Jurkat, Clone E6-1 (cell line): ENCODE measurements at places on chromosomes 7 and 10.
A peak's percentile ranks its signal among the peaks of the same experiment; 100 is the strongest.

- DNase-seq: no peak
Observed at GRCh38 chr10:10209167-10209566, 808.5 kb upstream of the CELF2 start.

GRCh38 chr10:14276210-14276609 is 54.5 kb downstream of the FRMD4A start:
- no peak for DNase-seq

- peak; percentile 22 for DNase-seq
Observed at GRCh38 chr7:73885975-73886798, 25.2 kb downstream of the TMEM270 start.

DNA sequence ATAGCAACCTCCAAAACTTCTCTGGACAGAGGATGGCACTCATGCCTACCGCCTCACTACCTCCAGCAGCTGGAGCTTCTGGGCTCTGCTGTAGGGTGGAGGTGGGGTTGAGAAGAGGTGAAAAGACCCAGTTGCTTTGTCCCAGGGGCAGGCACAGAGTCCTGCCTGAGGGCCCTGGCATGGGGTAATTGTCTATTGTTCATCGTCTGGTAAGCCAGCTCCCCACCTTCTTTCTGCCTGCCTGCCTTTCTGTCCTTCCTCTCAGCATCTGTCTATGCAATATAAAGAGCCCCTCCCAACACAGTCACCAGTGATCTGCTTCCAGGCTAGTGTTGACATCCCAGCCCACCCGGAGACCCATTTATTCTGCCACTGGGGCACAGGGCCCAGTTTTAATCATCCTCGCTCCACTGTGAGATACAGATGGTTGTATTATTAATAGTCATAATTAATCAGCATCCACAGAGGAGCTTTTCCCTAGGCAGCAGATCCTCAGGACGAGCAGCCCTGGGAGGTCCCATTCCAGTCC is 39.0 kb downstream of the ZMIZ1 start:
- no peak for DNase-seq

GRCh38 chr10:92695679-92696605 is 6.2 kb downstream of the HHEX start:
- DNase-seq: no peak

GRCh38 chr7:157771-158625 is 34.4 kb upstream of the FAM20C start:
- no peak for DNase-seq

DNA sequence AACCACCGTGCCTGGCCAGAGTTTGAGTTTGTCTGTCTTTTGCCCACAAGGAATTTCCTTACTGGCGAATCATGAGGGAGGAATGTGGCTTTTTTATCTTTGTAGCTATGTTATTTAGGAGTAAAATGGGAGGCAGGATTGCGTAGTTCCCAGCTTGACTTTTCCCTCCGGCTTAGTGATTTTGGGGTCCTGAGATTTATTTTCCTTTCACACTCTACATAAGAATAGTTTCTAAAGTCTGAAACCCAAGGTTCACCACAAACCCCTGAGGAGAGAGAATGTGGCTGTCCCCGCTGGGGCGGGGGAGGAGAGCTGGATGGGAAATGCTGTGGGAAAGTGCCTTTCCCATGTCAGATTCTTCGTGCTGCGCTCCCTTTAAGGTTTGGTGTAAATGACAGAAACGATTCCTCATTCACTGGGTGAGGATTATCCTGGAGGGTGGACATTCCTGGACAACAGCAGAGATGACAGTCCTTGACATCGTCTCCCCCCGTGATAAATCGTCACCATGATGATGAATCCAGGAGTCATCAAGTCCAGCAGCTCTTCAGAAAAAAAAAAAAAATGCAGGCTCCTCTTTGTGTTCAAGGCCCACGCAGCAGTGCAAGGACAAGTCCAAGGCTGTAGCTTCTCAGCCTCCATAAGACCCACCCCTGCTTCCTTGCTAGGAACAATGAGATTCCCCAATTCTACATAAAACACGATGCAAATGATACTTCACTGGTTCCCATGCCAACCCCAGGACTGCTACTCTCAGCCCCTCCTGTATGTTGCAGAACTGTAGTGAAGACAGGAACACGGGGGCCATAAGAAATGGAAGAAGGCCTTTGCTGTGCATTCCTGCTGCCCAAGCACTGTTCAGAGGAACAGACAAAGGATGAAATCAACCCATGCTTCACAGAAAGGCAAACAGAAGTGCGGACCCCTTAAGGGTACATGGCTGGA is 233.1 kb downstream of the CCDC3 start:
- DNase-seq: no peak

DNA sequence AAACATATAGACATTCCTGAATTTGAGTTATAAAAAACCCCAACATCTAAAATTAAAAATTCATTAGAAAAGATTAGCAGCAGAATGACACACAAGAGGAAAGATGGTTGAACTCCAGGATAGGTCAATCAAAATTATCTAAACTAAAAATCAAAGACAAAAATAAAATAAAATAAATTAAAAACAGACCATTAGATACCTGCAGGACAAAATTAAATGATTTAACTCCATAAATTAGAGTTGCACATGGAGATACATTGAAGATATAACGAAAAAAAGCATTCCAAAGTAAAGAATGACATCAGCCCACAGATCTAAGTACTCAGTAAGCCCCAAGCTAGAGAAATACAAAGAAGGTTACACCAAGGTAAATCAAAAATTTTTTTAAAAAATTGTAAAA is 226.1 kb upstream of the SORCS1 start:
- no peak for DNase-seq

DNA sequence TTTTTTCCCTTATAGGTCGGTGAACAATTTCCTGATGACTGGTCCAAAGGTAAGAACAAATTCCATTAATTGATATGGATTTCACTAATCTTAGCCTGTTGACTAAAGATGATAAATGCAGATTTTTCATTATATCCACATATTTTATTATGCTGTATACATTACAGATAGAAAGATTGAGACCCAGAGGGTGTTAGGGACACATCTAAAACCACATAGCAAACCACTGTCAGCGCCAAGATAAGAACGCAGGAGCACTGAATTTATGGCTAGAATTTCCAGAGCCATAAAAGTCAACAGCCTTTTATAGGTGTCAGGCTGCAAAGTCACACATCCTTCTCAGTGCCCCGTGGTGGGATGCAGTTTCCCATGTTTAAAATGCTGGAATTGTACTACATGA is 16.2 kb downstream of the WNT8B start:
- no peak for DNase-seq

DNA sequence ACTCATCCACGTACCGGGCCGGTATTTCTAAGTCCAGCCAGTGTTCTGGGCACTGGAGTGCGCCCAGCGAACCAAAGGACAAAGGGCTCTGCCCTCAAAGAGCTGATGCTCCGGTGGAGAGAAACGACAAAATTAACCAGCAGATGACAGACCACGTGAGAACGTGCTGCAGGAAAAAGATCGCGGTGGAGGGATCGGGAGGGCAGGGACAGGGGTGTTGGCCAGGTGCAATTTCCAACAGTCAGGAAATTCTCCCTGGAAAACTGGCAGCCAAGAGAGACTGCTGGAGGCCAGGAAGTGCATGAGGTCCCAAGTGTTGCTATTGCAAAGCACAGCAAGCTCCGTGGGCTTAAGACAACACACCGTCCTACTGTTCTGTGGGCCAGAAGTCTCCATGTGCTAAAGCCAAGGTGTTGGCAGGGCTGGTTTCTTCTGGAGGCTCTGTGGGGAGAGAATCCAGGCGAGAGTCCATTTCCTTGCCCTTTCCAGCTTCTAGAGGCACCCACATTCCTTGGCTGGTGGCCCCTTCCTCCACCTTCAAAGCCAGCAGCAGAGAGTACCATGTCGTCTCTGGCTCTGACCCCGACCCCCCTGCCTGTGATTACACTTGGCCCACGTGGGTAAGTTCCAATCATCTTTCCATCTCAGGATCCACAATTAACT is 21.3 kb upstream of the AMZ1 start:
- DNase-seq: no peak

DNA sequence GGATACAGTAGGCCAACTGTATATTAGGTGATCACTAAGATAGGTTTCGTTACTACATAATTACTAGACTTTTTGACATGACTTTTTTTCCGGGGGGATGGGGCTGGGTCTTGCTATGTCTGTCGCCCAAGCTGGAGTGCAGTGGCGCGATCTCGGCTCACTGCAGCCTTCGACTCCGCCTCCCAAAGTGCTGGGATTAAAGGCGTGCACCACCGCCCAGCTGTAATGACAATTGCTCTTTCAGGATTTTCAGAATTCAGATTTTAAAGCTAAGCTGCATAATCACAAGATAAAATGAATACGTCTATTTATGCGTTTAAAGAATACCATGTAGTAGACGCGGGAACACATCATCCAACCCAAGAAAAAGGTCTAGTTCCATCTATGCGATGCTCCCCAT is 982 bp downstream of the IDI1 start:
- no peak for DNase-seq

- no peak for DNase-seq
Observed at GRCh38 chr7:82430500-82431465, 12.8 kb downstream of the CACNA2D1 start.

- DNase-seq: no peak
Observed at GRCh38 chr10:43666552-43666951, 17.9 kb upstream of the ZNF32 start.

DNA sequence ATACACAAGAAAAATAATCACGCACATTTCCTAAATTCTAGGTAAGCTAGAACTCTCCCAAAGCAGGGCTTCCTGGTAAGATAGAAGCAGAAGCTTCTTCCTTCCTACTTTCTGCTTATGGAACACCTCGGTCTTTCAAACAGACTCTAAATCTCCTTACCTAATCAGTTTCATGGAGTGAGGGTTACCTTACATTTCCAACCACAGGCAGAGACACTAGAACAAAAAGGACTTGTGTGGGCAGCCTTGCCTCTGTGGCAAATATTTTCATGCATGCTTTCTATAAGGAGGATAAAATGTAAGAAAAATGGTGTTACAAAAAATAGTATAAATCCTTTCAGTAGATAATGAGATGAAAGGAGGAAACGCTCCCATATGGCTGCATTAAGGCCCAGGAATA is 386.3 kb upstream of the SMIM30 start:
- DNase-seq: no peak

DNA sequence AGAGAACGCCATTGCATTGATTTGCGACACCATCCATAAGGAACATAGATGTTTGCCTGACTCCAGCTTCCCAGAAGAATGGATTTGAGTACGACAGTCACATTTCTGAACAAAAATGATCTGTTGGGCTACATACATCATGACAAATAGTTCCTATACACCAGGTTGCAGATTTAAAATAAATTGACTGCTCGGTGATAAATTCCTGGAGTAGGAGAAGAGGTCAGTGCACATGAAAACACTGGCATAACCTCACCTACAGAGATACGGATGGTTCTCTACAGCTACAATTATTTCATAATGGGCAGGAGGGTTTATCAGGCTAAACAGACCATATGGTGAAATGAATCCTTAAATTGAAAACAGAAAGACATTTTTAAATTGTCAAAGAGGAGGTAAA is 316.5 kb upstream of the ADARB2 start:
- DNase-seq: no peak

DNA sequence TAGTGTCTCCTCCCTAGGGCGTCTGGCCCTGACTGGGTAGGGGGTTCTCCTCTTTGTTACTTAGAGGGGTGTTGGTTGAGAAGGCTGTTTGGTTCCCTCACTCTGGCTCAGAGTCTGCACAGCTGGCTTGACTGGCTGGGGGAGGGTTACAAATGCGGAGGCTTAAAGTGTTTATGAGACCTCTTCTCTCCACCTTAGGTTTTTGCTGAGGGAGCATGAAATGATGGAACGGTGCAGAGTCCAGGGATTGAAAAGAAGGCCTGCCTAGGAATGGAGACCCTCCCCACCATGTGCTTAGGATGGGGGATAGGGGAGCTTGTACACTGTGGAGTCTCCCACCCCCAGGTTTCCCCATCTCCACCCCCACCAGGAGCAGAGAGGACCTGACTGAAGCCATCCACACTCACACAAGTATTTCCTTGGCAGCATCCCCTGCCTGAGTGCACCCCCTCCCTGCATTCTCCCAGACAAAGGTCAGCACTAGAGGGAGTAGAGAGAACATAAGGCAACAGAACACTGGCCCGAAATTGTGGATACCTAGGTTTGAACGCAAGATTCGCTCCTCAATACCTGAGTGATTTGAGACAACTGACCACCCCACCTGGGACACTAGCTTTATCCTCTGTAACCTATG is 1.7 kb upstream of the LDB1 start:
- DNase-seq: no peak

DNA sequence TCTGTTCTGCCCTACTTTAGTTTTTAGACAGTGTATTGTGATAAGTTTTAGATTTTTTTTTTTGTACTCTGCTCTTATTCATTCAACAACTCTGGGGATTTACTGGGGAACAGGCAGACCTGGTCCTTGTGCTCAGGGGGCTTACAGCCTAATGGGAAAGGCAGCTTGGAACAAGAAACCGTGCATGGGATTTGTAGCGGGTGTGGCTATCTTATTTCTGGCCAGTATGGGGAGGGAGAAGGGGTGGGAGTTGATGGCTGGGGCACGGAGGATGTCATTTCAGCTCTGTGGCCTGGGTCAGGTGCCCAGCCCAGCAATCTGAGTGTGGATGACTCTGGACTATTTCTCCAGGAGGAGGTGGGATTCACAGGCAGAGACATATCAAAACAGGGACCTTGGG is 47.0 kb downstream of the GRK5 start:
- no peak for DNase-seq

- no peak for DNase-seq
Observed at GRCh38 chr10:78410046-78410965, 376.6 kb downstream of the RPS24 start.

- DNase-seq: no peak
Observed at GRCh38 chr10:43728425-43728824, 79.7 kb upstream of the ZNF32 start.

- DNase-seq: no peak
Observed at GRCh38 chr10:69949770-69950169, 102.9 kb upstream of the MACROH2A2 start.

DNA sequence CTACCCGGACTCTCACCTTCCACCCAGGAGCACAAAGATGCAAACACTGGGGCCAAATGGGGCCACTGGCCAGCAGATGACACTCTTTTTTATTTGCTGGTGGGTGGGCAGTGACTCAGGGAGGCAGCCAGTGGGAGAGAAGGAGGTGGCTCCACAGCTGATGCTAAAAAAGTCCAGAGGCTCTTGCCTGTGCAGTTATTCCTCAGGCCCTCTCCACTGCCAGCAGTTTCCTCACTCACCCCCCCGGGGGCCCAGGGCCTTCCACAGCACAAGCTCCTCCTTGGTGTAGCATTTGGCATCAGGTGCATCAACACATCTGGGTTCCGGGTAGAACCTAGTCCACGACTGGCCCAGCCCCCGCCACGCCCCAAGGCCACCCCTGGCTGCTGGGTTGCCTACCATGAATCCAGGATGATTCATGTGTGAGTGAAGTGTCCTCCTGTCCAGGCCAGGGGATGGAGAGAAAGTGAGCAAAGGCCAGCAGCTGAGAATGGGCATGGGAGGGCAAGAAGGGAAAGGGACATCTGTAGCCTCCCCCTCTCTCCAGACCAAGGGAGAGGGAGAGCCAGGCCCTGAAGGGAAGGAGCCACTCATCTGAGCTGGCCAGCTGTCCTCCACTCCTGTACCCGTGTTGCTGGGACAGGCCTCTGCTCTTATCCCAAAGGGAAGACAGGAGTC is 1.7 kb upstream of the KCNH2 start:
- no peak for DNase-seq

GRCh38 chr10:59588791-59589190 is 120.9 kb downstream of the SLC16A9 start:
- DNase-seq: peak; percentile 4
